ENCODE measurements at places on chromosomes 6 and 20.

DNA sequence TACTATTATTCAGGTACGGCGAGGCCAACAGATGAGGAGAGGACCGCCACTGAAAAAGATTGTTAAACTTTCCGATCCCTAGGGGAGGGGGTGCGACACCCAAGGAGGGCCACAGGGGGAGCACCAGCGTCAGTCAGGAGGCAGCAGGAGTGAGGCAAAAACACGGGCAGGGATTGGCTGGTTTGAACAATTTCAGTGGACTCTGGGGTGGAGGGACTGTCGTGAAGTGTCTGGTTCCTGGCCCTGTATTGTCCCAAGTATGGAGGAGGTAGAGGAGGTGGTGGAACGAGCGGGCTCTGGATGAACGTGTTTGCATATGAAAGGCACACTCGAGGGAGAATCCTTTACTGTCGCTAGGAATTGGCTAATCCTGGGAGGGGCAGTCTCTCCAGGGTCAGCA is 32.5 kb upstream of the MCUR1 start:
- no peak for DNase-seq

DNA sequence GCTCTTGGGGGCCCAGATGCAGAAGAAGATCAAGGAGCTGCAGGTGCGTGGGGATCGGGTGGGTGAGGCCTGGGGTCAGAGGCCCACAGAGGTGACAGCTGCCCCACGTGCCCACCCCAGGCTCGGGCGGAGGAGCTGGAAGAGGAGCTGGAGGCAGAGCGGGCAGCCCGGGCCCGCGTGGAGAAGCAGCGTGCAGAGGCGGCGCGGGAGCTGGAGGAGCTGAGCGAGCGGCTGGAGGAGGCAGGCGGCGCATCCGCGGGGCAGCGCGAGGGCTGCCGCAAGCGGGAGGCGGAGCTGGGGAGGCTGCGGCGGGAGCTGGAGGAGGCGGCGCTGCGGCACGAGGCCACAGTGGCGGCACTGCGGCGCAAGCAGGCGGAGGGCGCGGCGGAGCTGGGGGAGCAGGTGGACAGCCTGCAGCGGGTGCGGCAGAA is 41.5 kb downstream of the MYH7B start:
- no peak for DNase-seq

- no peak for DNase-seq
These were observed 16.4 kb downstream of the CYB5R4 start for GRCh38 chr6:83875843-83876242.

GRCh38 chr6:110703906-110704594 is 111.2 kb downstream of the CDK19 start:
- DNase-seq = no peak

Measured in NCI-H1105 (cell line).